ENCODE measurements at places on chromosomes 1 and 21. TPM values are rescaled to one million over a fixed set of nuclear protein-coding genes. Genes with fewer than 3 reads are reported as not detected.

OVAAL gene
- not detected for total RNA-seq

OPN3 gene
- 12.0 TPM for total RNA-seq

CELA2B gene
- not detected for total RNA-seq

PTPRC gene
- 22.0 TPM for total RNA-seq

PCAT6 gene
- total RNA-seq = 1.8 TPM

RAB25 gene
- total RNA-seq = 68.6 TPM

C21orf91 gene
- total RNA-seq = 9.8 TPM

SLC6A17 gene
- total RNA-seq = under 0.01 TPM

LCE3D gene
- total RNA-seq = not detected

PYHIN1 gene
- 2.6 TPM for total RNA-seq

KRTAP26-1 gene
- total RNA-seq = not detected

LRRIQ3 gene
- 2.6 TPM for total RNA-seq

NPHP4 gene
- 7.0 TPM for total RNA-seq

CLEC20A gene
- total RNA-seq = not detected

SLC44A5 gene
- total RNA-seq = 3.5 TPM

FCRL6 gene
- 0.98 TPM for total RNA-seq

TSHB gene
- total RNA-seq = not detected

KIF21B gene
- 0.96 TPM for total RNA-seq

TIE1 gene
- total RNA-seq = 24.2 TPM

DUSP23 gene
- 147 TPM for total RNA-seq

DNALI1 gene
- total RNA-seq = 4.6 TPM

OR2M3 gene
- total RNA-seq = under 0.01 TPM

SYTL1 gene
- total RNA-seq = 33.1 TPM

SAMD11 gene
- 2.9 TPM for total RNA-seq

OR2T35 gene
- not detected for total RNA-seq

SIK1 gene
- 18.0 TPM for total RNA-seq

PDE4DIP gene
- total RNA-seq = 70.1 TPM

ST6GALNAC3 gene
- 8.5 TPM for total RNA-seq

MYOG gene
- total RNA-seq = not detected

S100A5 gene
- total RNA-seq = not detected

RGS5 gene
- total RNA-seq = 42.6 TPM

KLF17 gene
- total RNA-seq = not detected

HHIPL2 gene
- total RNA-seq = 0.98 TPM

XPR1 gene
- total RNA-seq = 19.0 TPM

ELF3 gene
- total RNA-seq = 1.3 TPM

FMO2 gene
- total RNA-seq = 79.5 TPM

VASH2 gene
- total RNA-seq = 2.9 TPM

TMCO2 gene
- total RNA-seq = not detected

RBP7 gene
- total RNA-seq = 49.8 TPM

LAPTM5 gene
- 70.1 TPM for total RNA-seq

Data from breast epithelium (tissue), 4 donors.